Stimulated activated CD4-positive, alpha-beta T cell treated with anti-CD3 and anti-CD28 coated beads, Interleukin-1b, Interleukin-23, amount 100 ng/mL, for 1 hour (primary cell): ENCODE measurements at places on chromosomes 12 and 14.

GRCh38 chr14:60313093-60313492 is 64.1 kb downstream of the PPM1A start:
- DNase-seq, result no peak

GRCh38 chr12:25996677-25997076 is 38.2 kb downstream of the RASSF8 start:
- no peak for DNase-seq

DNA sequence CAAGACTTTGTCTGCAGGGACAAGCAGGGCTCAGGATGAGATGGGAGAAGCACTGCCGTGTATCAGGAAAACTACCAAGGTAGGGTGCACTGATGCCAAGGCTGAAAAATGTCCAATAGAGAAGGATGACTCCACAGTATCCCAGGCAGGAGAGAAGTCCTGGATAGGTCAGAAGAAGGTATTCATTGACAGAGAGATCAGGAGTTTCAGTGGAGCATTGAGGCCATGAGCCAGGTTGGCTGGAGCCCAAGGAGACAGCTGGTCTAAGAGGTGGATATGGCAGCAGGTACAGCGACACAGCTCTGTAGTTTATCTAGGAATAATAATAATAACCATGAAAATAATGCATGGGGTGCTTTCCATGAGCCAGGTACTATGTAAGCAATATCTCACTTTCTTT is 180.9 kb downstream of the EXOC5 start:
- DNase-seq, result no peak

DNA sequence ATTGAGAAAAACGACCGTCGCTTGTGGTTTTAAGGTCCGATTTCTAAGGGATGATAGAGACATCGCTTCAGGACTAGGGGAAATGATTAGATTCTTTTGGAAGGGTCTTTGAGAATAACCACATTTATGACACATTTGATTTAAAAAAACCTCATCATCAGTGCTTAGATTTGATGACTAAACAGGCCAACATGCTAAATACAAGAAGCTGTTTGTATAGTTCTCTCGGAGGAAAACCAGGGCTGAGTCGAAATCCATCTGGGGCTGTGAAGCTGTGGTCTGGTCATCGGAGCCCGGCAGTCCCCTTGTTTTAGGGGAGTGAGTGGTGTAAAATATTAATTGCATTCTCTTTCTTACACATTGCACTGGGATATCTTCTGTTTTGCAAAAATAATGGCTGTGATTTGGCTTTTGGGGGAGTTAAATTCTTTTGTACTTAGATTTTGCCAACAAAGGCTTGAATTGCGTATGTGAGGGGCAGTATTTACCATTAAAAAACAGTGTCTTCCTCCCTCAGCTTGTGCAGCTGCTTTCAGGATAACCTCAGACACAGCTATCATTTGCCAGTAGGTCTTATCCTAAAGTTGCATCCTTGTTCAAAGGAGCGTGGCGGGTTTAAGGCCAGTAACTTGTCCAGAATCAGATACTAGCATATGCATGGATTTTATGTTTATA is 550 bp downstream of the GNG2 start:
- DNase-seq, result no peak

GRCh38 chr12:10067942-10068341 is 30.8 kb downstream of the CLEC1A start:
- no peak for DNase-seq

DNA sequence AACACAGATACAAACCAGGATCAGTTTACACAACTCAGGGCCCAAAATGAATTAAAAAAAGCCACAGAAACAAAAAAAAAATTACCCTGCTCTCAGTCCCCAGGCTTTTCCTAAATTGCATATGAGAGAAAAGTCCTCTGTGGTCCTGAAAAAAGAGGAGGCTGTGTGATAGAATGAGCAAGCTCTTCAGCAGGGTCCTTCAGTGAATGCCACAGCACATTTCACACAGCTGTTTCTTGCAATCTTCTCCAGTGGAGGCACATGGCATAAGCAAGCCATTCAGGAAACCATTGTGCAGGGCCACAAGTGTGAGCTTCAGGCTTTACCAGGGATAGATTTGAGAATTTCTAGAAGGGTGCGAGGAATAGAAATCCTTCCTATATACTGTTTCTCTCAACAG is 168.5 kb downstream of the PPM1H start:
- no peak for DNase-seq

DNA sequence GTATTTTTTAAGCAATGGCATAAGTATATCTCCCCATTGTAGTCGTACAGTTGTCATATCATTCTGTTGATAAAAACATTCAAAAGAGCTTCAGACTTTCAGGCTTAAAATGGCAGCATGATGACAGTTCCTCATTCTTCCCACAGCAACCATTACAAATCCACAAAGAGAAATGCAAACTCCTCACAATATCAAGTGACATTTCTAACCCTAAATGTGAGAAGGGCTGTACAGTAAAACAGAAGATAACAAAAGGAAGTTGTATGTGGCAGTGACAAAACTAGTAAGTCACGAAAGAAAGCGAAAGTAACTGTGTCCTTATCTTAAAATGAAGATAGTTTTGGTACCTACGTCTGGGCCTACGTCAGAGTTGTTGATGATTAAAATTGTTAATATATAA is 46.7 kb downstream of the GXYLT1 start:
- DNase-seq, result no peak

DNA sequence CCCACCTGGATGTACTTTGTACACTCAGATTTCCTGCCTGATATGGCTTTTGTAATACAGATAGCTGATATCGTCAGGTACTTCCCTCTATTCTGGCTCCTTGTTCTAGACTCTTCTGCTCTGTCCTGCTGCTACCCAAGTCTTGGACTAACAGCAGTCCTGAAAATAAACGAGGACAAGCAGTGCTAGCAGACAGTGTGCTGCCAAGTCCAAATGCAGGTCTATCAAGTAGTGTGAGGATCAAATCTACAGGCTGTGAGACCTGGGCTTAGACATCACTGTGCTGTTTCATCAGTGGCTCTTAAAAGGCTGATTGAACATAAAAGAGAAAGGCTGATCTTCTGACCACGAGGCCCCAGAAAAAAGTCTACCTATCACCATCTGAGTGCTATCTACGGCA is 418.1 kb downstream of the APAF1 start:
- DNase-seq, result no peak

- no peak for DNase-seq
Observed at GRCh38 chr14:103676881-103677675, 38.2 kb downstream of the XRCC3 start.

DNA sequence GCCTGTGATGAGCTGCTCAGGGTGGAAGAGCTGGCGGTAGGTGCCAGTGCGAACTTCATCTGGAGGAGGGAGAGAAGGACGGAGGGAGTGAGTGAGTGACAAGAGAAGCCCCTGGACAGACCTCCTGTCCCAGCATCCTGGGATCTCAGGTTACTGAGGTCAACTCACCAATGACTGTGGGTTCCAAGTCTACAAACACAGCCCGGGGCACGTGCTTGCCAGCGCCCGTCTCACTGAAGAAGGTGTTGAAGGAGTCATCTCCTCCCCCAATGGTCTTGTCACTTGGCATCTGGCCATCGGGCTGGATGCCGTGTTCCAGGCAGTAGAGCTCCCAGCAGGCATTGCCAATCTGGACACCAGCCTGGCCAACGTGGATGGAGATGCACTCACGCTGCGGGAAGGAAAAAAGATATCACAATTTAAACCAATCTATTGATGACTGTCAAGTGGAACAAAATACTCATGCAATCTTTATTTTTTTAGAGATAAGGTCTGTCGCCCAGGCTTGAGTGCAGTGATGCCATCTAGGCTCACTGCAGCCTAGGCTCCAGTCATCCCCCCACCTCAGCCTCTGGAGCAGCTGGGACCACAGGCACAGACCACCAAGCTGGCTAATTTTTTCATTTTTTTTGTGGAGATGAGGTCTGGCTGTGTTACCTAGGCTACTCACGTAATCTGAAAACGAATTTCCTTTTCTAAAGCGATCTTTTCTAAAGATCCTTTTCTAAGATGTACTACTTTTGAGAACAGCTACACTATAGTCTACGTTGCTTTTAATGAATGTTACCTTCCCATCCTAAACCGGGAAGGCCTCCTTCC is 1.7 kb downstream of the TUBA1B start:
- no peak for DNase-seq

DNA sequence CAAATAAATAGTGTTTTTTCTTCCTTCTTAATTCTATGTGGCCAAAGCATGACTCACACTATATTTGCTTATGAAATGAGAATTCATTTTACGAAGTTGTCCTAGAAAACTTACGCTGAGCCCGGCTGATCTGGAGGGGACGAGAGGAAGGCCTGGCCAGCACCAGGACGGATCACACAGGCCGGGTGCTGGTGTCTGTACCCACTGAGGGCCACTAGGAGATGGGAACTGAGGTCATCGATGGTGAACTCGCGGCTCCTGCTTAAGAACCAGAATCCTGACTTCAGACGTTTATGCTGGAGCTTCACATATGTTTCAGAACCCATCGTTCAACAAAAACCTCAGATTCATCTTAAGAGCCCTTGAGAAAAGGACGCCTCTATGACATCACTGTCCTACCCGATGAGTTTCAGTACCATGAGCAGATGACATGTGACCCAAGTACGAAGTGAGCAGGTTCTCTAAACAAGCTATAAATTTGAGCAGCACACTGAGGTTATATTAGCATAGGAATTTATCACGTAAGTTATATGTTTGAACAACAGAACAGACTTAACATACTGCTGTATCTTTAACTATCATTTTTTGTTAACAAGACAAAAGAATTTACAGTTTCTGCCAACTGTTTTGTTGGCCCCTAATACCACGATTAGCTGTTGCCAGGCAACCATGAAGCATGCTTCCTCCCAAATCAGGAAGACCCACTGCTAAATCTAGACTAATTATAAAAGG is 111.9 kb downstream of the FOXN3 start:
- no peak for DNase-seq

DNA sequence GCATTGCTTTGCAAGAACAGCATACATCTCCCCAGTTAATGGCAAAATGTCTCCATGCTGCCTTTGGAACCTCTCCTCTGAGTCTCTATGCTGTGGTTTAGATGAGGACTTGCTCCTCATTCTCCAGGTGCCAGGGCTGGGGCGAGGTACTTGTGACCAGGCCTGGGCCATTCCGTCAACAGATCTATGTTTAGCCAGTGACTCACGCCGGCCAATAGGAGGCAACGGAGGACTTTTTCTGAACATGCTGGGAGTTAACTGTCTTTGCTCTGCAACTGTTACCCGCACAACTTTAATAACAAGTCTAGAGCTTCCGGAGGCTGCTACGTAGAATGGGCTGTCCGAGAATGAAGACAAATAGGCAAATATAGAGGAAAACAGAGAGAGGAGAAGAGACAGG is 214.2 kb downstream of the GLT1D1 start:
- no peak for DNase-seq

DNA sequence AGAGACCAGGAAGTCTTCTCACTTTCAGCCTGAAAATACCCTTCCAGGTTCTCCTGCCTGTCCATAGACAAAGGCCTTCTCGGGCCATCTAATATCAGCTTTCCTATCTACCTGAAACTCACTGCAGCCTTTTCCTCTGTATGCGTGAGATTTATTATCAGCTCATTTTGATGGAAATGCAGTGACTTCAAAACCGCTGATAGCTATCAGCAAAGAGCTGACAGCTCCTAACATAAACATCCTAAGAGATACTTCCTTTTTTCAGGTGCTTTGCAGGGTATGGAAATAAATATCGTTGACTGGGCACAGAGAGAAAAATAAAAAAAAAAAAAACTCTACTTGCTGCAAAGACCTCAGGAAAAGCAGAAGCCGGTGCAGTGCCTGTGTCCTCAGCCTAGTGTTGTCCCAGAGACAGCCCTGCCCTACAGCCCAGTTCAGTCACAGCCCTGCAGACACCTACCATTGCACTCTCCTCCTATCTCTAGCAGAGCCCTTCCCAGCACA is 215.0 kb upstream of the EGLN3 start:
- DNase-seq, result no peak

DNA sequence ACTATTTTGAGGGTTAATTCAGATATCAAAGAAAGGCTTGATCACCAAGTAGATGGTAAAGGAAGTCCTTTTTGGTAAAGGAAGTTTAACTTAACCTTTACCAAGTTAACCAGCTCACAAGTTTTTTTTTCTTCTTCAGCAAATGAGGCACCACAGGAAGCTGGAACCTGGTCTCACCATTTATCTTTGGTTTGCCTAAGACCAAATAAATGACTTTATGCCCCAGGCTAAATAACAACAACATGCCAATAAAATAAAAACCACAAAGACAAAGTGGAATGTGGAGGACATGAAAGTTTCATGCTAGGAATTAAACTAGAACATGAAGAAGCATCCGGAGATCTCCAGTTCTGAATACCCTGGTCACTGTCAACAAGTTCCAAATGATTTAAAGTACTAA is 116.8 kb upstream of the PRICKLE1 start:
- DNase-seq, result no peak

GRCh38 chr12:48040354-48040753 is 36.1 kb upstream of the COL2A1 start:
- no peak for DNase-seq

DNA sequence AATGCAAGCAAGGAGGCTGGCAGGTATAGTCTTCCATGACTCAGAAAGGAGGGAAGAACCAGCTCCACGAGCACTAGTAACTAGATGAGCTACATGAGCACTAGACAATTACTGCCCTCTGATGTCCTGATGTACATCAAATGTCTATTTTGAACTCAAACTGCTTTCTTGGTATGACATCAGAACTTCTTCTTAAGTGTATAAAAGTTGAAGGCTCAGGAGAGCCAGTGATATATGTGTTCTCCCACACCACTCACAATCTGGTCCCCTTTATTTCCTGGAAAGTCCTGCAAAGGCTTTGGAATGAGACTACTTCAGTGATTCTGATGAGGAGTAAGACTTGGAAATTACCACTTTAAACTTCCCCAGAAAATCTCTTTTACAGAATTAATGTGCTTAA is 18.5 kb upstream of the DHRS7 start:
- DNase-seq, result no peak

DNA sequence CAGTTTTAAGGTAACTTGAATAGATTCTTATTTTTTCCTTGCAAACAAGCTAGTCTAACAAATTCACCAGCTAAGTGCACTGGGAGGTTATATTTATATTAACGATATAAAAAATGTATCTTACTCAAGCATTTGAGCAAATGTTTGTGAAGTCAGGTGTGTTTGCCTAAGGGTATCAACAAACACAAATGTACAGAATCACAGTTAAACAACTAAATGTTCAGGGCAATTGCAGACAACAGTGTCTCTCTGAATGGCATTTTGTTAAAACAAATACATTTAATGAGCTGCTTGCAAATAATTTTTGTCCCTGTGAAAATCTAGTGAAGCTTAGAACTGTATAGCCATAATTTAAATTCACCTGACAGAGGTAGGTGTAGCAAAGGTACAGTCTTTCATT is 28.2 kb upstream of the FLRT2 start:
- no peak for DNase-seq

DNA sequence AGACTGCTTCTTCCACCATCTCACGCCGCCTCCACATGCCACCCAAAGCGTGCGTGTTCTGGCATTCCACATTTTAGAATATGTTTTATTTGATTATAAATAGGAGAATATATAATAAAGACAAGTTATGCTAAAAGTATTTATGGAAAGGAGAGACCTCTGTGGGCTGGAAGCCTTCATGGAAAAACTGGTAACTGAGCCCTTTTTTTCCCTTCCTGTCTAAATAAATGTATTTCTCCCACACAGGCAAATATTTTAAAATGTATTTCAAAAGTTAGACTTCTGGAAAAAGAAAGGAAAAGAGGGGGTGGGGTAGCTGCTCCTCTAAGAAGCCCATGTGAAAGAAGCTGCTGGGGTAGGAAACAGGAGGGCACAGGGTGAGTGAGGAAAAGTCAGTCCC is 16.1 kb upstream of the NR4A1 start:
- no peak for DNase-seq

GRCh38 chr14:76101391-76102379 is 50.0 kb upstream of the GPATCH2L start:
- DNase-seq, result no peak

GRCh38 chr12:125288931-125289928 is 224.0 kb downstream of the AACS start:
- DNase-seq, result no peak
